ENCODE measurements at places on chromosomes 1 and 21.
A peak's percentile ranks its signal among the peaks of the same experiment; 100 is the strongest.

DNA sequence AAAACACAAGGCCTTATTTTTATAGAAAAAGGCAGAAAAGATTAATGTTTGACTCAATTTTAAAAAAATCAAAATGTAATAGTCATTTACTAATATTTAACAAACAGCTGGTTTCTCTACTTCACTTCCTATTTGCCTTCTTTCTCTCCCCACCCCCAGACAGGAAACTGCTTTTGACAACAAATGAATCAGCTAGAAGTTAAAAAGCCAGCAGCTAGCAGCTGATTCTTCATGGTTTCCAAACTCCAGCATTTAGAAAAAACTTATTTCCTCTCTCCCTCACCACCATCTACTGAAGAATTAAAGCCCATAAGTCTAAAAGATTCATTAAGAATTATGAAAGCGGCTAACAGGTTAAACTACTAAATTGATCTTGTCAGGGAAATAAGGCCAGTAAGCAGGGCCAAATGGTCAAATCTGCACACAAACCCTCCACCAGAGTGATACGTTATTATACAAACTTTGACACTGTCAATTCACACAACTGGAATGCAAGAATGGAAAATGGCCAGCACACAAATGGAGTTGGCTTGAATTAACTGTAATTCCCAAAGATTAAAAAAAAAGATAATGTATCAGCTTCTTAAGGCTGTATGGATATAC is 4.0 kb downstream of the WDR26 start:
- peak; percentile 75 for DNase-seq

GRCh38 chr1:160208557-160209320 is 3.6 kb downstream of the PEA15 start:
- DNase-seq = no peak

- no peak for DNase-seq
Observed at GRCh38 chr1:104403883-104404282, 654.2 kb downstream of the AMY1C start.

DNA sequence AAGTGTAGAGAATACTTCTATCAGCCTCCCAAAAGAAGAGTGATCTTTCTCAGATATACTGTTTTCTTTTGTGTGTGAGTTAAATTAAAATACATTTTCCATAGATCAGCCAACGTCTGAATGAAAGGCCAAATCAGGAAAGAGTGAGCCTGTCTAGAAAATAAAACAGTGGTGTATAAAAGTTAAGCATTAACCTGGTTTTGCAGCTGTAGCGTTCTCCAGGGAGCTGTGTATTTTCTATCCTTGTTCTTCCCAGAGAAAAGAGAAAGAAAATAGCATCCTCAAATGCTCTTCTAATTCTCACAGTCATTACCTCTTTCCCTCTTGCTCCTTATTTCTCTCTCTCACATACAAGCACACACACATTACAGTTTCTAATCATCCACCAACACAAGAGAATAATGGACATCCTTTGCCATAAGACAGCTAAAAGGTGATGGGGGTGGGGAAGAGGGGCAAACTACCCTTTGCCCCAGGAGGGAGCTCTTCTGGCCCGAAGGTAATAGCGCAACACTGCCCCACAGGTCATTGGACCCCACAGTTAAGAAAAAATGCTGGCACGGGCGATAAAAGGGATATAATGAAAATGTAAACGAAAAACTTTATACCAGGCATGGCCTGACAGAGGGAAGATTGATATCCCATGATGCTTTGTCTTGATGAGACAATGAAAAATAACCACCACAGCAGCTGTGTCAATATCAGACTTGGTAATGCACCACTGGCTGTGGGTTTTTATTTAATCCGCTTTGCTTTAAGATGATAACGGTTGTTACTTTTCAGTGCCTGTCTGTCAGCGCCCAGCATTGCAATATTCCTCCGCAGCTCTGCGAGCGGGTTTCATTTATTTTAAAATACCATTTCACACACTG is 150.3 kb downstream of the NUF2 start:
- no peak for DNase-seq

DNA sequence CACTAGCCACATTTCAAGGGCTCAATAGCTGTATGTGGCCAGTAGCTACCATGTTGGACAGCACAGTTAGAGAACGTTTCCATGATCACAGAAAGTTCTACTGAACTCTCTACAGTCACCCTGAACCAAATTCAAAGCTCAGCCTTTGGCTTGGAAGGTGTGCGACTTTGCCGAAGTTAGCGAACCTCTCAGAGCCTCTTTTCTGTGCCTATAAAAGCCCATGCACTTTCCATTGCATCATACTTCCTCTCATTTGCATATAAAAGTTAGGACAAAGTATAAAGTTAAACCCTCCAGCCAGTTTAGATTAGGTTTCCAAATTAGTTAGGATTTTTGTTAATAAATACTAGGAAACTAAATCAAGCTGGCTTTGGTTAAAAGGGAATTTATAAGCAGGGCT is 4.7 kb upstream of the SLC1A7 start:
- DNase-seq = no peak

DNA sequence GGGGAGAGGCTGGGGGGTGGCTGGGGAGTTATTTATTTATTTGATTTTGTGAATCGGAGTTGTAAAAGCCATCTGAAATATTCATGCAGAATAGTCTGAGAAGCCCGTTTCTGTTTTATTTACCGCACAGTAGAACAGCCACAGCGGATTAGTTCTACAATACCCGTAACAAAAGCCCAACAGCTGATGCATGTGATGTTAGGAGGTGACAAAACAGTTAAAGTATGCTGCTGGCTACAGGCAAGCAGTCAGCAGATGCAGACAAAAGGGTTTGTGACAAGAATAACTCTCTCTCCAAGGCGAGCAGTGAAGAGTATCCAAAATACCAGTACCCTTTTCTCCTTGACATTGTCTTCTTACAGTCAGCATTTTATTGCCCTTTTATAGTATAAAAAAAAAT is 42.0 kb downstream of the PROX1 start:
- DNase-seq = no peak

DNA sequence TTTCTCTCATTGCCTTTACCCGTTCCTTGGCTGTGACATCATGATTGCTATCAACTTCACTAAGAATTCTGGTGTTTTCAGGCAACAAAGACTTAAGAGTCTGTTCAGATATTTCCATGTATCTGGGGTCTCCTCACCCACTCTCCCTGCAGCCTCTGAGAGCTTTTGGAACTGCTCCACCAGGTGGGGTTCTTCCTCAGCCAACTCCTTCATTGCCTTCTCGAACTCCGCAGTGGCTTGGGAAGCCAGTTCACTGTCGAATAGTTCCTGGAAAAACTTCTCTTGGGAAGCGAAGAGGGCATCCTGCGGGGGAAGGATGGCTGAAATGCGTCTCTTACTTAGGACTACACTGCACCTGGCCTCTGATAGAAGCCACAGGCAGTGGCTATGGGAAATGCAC is 2.1 kb downstream of the PEX19 start:
- no peak for DNase-seq

DNA sequence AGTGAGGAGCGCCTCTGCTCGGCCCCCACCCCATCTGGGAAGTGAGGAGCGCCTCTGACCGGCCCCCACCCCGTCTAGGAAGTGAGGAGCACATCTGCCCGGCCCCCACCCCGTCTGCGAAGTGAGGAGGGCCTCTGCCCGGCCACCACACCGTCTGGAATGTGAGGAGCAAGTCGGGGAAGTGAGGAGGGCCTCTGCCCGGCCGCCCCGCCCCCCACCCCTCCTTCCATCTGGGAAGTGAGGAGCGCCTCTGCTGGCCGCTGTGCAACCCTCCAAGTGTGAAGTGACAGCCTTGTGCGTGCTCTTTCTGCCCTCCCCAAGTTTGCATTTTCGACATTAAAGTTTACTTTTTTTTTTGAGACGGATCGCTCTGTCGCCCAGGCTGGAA is 5.1 kb upstream of the ZZZ3 start:
- DNase-seq = peak; percentile 18

DNA sequence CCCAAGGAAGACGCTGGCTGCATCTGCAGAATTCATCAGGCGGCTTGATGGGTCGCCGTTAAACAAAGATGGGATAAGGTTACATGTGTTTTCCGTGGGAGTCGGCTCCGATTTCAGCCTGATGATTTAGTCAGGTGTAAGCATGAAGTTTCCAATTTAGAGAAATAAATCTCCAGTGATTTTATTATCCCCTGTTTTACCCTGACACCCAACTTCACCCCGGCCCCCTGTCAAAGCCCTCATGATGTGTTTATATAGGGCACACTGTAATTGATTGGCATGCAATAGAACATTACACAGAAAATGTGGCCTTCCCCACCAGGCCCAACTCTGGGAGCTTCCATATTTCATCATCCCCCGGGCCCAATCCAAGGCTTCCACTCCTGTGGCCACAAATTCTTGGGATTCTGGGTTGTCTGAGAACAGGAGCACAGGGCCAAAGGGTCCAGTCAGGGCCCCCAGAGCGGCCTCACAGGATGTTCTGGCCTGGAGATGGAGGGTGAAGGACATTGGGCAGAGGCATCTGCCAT is 72.5 kb downstream of the FOXD2 start:
- DNase-seq = no peak

- DNase-seq = no peak
Observed at GRCh38 chr1:54815086-54815876, 14.2 kb upstream of the TTC22 start.

GRCh38 chr21:24470852-24471251 is 1136.4 kb downstream of the MRPL39 start:
- DNase-seq = no peak

All from fibroblast of pulmonary artery (primary cell).